ENCODE measurements at places on chromosomes 2 and 18. TPM values are rescaled to one million over a fixed set of nuclear protein-coding genes. Genes with fewer than 3 reads are reported as not detected.

PIEZO2 gene
- 1.2 TPM for polyA plus RNA-seq

ERICH2 gene
- polyA plus RNA-seq, result not detected

KLF7 gene
- 15.4 TPM for polyA plus RNA-seq

PJVK gene
- 0.89 TPM for polyA plus RNA-seq

- no peak for DNase-seq
- H3K4me3 ChIP-seq, result no peak overlapping the region
- no peak overlapping the region for H3K27ac ChIP-seq
- peaks cover 5% of the 10 kb centered on the region for H3K36me3 ChIP-seq
- peaks cover 10% of the 10 kb centered on the region for H3K4me1 ChIP-seq
- H3K27me3 ChIP-seq, result no peaks in the 10 kb centered on the region
Measured at GRCh38 chr18:48797841-48798255, 152.9 kb downstream of the SMAD7 start.

- no peak overlapping the region for H3K4me3 ChIP-seq
- no peaks in the 10 kb centered on the region for H3K27me3 ChIP-seq
- no peak overlapping the region for H3K27ac ChIP-seq
- H3K4me1 ChIP-seq, result no peaks in the 10 kb centered on the region
Measured at GRCh38 chr2:3635171-3635974, 22.6 kb upstream of the ALLC start.

DNA sequence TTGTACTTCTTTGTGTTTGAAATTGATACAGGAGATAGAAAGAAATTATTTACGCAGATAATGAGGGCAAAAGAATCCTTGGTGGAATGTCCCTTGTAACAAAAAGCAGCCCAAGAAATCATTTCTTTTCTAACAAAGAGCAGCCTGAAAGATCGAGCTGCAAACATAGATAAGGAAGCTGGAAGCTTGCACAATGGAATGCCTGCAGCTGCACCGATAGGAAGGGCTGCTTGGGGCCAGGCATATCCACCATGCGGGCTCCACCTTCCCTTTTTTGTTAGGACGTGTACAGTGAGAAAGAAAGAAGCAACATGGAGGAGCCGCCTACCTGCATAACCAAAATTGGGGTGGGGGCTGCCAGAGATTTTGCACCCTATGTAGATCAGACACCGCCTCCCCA lies 568.7 kb downstream of the METTL4 start:
- no peaks in the 10 kb centered on the region for H3K4me1 ChIP-seq
- DNase-seq, result no peak
- H3K36me3 ChIP-seq, result no peaks in the 10 kb centered on the region
- no peak overlapping the region for H3K4me3 ChIP-seq
- H3K27me3 ChIP-seq, result no peaks in the 10 kb centered on the region

- peak overlapping the region; percentile 16 for H3K27ac ChIP-seq
- H3K27me3 ChIP-seq, result no peaks in the 10 kb centered on the region
- DNase-seq, result no peak
- peak overlapping the region; percentile 86 for H3K4me3 ChIP-seq
Measured at GRCh38 chr2:3517948-3518495, 1.3 kb downstream of the ADI1 start.

- H3K4me3 ChIP-seq, result no peak overlapping the region
- DNase-seq, result peak; percentile 47
- H3K4me1 ChIP-seq, result no peaks in the 10 kb centered on the region
- no peaks in the 10 kb centered on the region for H3K36me3 ChIP-seq
- no peaks in the 10 kb centered on the region for H3K27me3 ChIP-seq
Measured at GRCh38 chr2:4831751-4832150, 860.4 kb upstream of the SOX11 start.

DNA sequence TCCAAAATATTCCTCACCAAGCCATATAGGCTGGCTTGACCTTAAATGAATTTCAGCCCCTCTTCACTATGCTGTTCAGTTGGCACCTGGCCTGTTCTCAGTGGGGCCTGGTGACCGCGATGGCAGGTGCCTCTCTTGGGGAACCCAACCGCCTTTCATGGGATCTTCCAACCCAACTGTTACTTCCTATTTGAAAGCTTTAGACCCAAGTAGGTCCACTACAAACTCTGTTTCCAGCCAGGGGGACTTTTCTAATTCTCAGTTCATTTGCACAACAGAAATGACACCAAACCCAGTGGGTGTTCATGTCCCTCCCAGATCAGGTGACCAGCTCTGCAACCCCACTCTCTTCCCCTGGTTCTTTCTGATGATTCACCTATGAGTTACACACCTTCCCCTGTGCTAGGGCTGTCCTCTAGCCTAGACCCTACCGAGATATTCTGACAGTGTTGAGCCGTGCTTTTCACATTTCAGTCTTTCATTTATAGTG lies 35.6 kb upstream of the NDUFV2 start:
- H3K36me3 ChIP-seq, result no peaks in the 10 kb centered on the region
- H3K27me3 ChIP-seq, result no peaks in the 10 kb centered on the region
- H3K4me3 ChIP-seq, result no peak overlapping the region

DNA sequence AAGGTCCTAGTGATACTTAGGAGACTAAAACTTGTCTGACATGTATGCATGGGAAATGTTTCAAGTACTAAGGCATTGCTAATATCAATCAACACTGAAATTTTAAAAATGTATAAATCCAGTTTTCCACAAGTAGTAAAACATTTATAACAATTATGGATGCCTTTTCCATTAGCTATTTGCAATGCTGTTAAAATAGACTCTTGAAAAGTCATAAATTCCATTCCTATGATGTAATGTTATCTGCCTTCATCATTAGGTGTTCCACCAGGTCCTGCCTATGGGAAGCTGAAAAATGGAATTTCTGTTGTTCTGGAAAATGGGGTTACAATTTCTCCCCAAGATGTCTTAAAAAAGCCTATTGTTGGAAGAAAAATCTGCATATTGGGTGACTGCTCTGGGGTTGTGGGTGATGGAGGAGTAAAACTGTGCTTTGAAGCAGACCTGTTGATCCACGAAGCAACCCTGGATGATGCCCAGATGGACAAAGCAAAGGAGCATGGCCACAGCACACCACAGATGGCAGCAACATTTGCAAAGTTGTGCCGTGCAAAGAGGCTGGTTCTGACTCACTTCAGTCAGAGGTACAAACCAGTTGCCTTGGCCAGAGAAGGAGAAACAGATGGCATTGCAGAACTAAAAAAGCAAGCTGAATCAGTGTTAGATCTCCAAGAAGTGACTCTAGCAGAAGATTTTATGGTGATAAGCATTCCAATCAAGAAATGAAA lies 18.7 kb downstream of the ELAC1 start:
- H3K4me1 ChIP-seq, result peaks cover 12% of the 10 kb centered on the region
- peak; percentile 70 for DNase-seq
- peak overlapping the region; percentile 30 for H3K27ac ChIP-seq
- H3K4me3 ChIP-seq, result no peak overlapping the region

GRCh38 chr2:38163006-38163405 lies 87.1 kb upstream of the CYP1B1 start:
- DNase-seq, result no peak
- no peaks in the 10 kb centered on the region for H3K27me3 ChIP-seq
- no peaks in the 10 kb centered on the region for H3K36me3 ChIP-seq
- no peak overlapping the region for H3K27ac ChIP-seq
- peaks cover 2% of the 10 kb centered on the region for H3K4me1 ChIP-seq
